ENCODE measurements at places on chromosomes 2 and 18.
A peak's percentile ranks its signal among the peaks of the same experiment; 100 is the strongest.

DNA sequence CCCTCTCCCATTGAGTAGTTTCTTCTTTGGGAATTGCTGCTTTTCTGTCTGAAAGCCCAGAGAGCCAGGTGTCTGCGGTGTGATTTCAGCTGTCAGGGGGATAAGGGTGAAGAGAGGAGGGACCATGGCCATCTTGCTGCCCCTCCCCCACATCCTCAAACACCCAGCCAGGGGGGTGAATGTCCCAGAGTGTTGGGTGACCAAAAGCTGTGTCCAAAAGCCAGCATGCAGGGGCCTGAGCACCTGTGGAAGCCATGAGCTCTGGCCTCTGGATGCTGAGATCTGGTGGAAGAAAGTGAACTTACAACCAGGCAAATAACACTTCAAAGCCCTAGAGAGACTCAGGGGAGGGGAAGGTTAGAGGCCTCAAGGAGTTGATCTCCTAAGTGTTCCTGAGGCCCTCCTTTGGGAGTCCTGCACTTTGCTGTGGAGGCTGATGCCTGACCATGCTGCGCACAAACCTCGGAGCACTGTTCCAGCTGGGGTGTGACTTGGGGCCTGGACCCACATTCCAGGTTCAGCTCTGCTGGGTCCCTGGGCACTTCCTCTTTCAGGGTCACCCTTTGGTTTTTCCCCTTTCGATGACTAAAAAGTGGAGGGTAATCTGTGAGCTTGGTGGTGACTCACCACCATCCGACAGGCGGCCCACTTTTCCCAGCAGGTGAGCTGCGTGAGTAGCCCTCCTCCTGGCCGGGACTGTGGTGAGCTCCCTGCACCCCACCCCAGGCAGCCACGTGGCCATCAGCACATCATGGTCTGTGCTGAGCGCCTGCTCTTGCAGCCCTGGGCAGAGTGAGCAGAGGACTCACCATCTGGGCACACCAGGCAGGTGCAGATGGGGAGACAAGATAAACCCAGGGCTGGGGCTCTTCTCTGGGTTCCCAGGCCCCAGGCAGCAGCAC, 66.8 kb upstream of the FOSL2 start:
- peak; percentile 50 for DNase-seq

DNA sequence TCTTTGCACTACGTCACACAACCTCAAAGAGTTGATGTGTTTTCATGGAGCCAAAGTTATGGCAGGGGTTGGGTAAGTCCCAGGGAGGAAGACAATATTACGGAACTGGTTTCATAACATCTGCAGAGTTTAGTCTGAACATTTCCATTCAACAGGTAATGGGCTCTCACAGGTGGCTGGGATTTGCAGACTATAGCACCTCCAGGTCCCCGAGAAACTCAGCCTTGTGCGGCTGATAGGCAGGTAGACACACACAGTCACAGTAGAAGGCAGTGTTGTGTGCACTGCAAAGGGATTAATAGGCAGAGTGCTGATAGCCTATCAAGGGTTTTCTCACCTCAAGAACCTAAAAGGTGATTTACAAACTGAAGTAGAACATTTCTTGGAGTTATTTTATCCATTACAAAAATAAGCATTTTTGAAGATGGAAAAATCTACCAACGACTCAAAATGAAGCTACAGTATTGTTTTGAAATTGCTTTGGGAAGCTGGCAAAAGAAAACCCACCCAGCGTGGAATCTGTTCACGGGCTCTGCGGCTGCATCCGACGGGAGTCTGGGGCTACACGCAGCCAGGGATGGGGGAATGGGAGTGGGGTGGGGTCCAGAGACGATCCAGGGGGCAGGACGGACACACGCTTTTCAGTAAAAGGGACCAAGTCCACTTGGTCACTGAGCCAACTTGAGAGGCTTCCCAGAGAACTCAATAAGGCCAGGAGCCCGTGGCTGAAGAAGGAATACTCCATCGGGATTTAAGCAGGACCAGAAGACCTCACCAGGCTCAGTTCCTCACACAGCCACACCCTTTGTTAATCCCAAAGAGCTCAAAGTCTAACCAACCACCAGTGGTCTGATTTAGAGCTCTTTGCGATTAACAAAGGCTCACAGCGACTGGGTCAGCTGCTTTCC, 82.9 kb downstream of the CHRNA1 start:
- no peak for DNase-seq

GRCh38 chr2:66691031-66691965, 256.4 kb downstream of the MEIS1 start:
- no peak for DNase-seq

DNA sequence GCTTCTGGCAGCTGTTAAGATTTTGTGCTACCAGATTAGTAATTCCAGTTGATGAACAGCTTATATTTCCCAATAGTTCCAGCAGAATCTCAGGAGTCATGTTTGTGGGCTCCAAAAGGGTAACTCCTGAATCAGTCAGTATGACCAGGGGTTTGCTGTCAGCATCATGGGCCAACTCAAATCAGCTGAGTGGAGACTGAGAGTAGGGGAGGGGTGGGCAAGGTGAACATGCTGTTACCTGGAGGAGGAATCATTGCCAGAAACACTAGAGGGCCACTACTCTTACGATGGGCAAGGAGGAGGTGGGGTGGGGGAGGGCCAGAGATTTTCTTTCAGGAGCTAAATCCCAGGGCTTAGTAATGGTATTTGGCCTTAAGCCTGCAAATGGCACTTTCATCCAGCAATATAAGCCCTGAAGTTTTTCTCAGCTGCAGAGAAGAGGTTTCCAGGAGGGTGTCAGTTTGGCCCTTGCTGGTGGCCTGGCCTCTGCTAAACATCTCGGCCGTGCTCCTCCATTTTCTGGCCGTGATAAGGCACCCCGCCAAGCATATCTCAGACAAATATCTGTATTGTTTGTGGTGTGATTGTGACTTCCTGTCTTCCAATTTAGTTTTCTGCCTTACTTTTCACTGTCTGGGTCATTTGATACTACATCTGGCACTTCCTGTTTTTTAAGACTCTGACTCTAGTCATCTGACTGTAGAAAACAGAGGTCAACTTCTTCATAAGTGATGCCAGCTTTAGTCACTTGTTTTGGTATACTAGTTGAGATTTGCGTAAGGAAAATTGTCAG, 120.5 kb upstream of the CXCR4 start:
- peak; percentile 73 for DNase-seq

- peak; percentile 57 for DNase-seq
Observed at GRCh38 chr18:61322265-61322873, 10.9 kb upstream of the CDH20 start.

DNA sequence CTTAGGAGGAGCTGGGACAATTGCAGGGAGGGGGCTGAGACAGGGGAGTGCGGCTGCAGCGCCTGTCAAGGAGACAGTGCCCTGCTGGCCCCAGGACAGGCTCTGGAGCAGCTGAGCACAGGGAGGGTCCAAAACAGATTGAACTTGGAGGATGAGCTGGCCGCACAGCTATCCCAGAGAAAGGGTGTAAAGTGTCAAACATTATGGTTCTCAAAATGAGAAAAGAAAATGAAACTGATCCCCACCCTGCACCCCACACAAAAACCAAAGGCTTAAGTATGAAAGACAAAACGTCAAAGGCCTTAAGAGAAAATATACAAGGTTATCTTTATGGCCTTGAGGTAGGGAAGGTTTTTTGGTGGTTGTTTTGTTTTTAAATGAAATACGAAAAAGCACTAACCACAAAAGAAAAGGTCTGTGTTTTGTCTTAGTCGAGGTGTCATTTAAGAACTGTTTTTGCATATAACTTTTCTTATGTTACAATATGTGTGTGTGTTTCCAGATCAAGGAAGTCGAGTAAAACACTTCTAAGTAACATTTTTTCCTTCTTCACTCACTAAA, 111.8 kb downstream of the HDAC4 start:
- peak; percentile 66 for DNase-seq

DNA sequence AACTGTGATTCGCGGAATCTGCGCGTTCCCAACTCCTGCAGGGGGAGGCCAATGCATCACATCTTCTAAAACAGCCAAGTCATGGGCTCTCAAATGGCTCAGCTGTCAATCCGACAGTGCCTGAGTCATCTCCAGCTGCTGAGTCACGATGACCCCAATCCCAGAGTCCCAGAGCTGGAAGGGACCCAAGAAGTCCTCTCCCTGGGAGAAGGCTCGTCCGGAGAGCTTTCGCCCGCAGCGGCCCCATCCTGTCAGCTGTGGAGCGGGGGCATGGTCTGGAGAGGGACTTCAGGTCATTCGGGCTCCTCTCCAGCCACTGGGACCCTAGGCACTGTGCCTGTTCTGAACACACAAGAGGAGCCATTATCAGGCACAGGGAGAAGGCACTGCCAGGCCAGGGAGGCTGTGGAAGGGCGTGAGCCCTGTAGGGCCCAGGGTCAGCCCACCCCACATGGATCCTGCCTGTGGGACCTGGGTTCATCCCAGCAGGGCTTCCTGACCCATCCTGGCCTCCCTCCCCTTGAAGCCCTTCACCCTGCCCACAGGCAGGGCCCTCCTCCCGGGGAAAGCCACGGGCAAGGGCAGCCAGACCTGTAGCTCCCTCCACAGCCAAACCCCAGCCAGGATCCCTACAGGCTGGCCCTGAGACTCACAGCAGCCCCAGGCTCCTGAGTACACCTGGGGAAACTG, 47.6 kb upstream of the GPC1 start:
- no peak for DNase-seq

GRCh38 chr2:3422161-3422779, 42.8 kb downstream of the TRAPPC12 start:
- no peak for DNase-seq

DNA sequence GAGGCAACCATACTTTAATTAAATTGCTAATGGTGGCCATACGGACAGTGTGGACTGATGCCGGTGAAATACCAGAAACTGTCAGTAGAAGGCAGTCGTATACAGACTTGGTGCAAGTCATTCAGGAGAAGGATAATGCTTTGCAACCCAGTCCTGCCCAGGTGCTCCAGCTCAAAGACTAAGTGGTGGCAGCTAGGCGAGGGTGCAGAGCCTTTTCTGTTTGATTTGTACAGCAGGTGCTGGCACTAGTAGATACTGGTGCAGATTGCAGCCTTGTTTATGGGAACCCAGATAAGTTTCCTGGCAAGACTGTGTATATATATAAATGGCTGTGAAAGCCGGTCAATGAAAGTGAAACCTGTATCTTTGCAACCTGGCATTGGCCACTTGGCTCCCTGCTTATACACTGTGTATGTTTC, 208.3 kb upstream of the SYT4 start:
- no peak for DNase-seq

DNA sequence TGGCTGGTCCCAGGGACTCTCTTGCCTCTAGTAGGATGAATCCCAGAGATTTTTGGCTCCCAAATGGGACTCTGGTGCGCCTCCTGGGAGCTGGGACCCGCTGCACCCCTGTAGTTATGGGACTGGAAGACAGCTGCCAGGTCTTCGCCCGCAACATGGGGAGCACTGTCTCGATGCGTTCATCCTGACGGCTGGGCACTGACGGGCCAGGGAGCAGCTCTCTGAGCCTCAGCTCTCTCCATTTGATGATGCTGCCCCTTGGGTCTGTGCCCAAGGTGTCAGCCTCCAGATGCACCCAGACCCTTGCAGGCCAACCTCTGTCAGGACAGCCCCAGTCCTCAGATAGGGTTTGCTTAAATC, 9.3 kb upstream of the ARMC9 start:
- DNase-seq: no peak

DNA sequence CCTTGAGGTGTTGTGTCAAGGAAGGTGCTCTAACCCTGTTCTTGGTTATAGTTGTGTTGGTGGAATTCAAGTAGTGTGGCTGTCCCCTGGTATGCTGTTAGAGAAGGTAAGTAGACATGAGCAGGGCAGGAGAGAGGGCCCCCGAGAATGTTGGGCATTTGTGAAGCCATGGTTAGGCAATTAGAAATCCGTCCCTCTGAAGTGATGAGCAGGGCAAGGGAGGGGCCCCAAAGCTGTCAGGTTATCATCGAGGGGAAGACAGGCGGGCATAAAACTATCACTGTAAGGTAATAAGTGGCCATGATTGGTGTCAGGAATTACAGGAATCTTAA, 5.2 kb downstream of the XRCC5 start:
- no peak for DNase-seq

DNA sequence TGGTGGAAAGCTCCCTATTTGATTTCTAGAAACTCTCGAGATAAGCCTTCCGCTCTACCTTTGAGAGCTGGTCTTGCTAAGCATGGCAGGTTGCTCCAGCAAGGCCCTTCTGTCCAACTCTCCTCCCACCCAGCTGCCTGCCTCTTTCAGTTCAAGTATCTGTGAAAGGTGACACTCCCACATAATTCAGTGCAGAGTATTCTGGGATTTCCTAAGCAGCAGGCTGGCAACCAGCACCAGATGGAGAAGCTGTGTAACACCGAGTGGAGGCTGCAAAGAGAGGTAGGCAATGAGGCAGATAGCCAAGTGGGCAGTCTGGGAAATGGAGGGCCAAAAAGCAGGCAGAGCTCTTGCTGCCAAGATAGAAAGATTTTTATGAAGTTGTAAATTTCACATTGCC, 88.4 kb upstream of the CAVIN2 start:
- DNase-seq: no peak

- no peak for DNase-seq
Observed at GRCh38 chr2:207727261-207727660, 15.8 kb downstream of the CCNYL1 start.

Measured in activated CD4-positive, alpha-beta T cell treated with anti-CD3 and anti-CD28 coated beads, Interleukin-2, Interleukin-4, amounts not matched to agents 100 ng/mL and 50 ng/mL, durations not matched to agents 16 hours and 8 hours (primary cell).